ENCODE measurements at places on chromosomes 4 and X. TPM values are rescaled to one million over a fixed set of nuclear protein-coding genes. Genes with fewer than 3 reads are reported as not detected.

The MMGT1 gene
- 22.1 TPM for total RNA-seq

The ELOVL6 gene
- total RNA-seq, result 45.9 TPM

The ADH1C gene
- total RNA-seq, result not detected

The KLB gene
- total RNA-seq, result not detected

The FAM13A gene
- total RNA-seq, result 40.3 TPM

GRCh38 chr4:30856795-30857564 lies 136.8 kb downstream of the PCDH7 start:
- H3K27me3 ChIP-seq, result no peaks in the 10 kb centered on the region
- no peak overlapping the region for H3K4me3 ChIP-seq
- peaks cover 21% of the 10 kb centered on the region for H3K4me1 ChIP-seq

- no peak for DNase-seq
- no peak overlapping the region for H3K27ac ChIP-seq
- no peaks in the 10 kb centered on the region for H3K4me1 ChIP-seq
- H3K36me3 ChIP-seq, result no peaks in the 10 kb centered on the region
These were observed 1162.1 kb upstream of the IGFBP7 start for GRCh38 chr4:58272311-58272710.

DNA sequence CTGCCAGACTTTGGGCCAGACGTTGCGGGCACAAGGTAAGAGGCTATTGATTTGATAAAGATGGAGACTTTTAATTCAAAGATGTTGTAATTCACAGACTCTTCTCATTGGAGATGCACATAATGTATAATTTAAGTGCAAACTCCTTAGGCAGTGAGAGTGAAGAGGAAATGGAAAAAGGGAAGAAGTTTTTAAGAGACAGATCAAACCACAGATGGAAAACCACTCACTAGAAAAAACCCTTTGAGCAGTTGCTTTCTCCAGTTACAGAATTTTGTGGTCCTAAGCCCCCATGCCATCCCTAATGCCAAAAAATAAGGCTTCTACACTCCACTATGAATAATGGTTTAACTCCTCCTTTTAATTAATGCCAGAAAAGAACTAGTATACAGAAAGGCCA lies 977.1 kb upstream of the PRKX start:
- no peak overlapping the region for H3K4me3 ChIP-seq
- no peaks in the 10 kb centered on the region for H3K4me1 ChIP-seq
- H3K27me3 ChIP-seq, result no peaks in the 10 kb centered on the region
- H3K27ac ChIP-seq, result no peak overlapping the region
- H3K36me3 ChIP-seq, result no peaks in the 10 kb centered on the region

DNA sequence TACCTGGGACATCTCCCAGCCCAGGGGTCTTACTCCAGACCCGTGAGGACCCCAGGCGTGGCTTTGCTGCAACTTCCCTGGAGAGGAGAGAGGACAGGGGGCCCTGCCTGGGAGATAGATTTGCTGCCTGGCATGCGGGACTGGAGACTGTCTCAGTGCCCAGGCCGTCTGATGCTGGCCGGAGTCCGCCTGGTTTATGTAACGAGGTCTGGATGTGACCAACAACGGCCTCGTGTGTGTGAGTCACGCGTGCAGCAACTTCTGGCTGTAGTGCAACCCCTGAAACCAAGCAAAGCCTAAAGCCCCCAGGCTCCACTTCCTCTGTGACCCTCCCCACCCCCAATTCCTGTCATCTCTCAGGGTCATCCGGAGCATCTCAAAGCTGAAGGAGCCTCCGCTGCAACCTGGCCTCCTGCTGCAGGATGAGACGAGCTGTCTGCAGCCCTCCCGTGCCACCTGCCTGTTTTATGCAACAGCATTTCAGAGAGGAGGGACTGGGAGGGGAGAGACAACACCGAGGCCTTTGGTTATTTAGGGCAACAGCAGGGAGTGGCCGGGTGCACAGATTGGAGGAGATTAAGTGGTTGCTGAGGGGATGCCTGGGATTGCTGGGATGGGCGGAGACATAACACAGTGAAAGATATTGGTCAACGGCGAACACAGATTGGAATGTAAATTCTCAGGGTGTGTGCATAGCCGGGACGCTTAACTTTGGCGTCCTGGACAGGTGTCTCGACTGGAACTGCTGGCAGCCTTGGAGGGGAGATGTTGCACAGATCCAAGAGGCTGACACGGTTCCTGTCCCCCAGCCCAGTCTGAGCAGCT lies 16.0 kb downstream of the XG start:
- no peaks in the 10 kb centered on the region for H3K27me3 ChIP-seq
- H3K4me1 ChIP-seq, result peaks cover 9% of the 10 kb centered on the region
- no peak overlapping the region for H3K27ac ChIP-seq

GRCh38 chr4:112127048-112127637 lies 18.1 kb upstream of the FAM241A start:
- no peaks in the 10 kb centered on the region for H3K4me1 ChIP-seq
- H3K27ac ChIP-seq, result no peak overlapping the region
- no peak overlapping the region for H3K4me3 ChIP-seq
- no peaks in the 10 kb centered on the region for H3K27me3 ChIP-seq
- no peaks in the 10 kb centered on the region for H3K36me3 ChIP-seq
- no peak for DNase-seq

- H3K4me3 ChIP-seq, result no peak overlapping the region
- H3K36me3 ChIP-seq, result no peaks in the 10 kb centered on the region
- no peaks in the 10 kb centered on the region for H3K27me3 ChIP-seq
These were observed 108.7 kb upstream of the ATP6AP2 start for GRCh38 chrX:40471965-40472648.

- H3K27ac ChIP-seq, result no peak overlapping the region
- no peak for DNase-seq
- H3K36me3 ChIP-seq, result peaks cover 13% of the 10 kb centered on the region
- peak overlapping the region; percentile 74 for H3K4me3 ChIP-seq
- peaks cover 18% of the 10 kb centered on the region for H3K4me1 ChIP-seq
- no peaks in the 10 kb centered on the region for H3K27me3 ChIP-seq
These were observed 36.5 kb downstream of the ERVMER34-1 start for GRCh38 chr4:52714597-52715254.

- peaks cover 14% of the 10 kb centered on the region for H3K4me1 ChIP-seq
- no peaks in the 10 kb centered on the region for H3K36me3 ChIP-seq
- no peaks in the 10 kb centered on the region for H3K27me3 ChIP-seq
- H3K4me3 ChIP-seq, result no peak overlapping the region
These were observed 90.9 kb upstream of the SRD5A3 start for GRCh38 chr4:55255179-55255578.

DNA sequence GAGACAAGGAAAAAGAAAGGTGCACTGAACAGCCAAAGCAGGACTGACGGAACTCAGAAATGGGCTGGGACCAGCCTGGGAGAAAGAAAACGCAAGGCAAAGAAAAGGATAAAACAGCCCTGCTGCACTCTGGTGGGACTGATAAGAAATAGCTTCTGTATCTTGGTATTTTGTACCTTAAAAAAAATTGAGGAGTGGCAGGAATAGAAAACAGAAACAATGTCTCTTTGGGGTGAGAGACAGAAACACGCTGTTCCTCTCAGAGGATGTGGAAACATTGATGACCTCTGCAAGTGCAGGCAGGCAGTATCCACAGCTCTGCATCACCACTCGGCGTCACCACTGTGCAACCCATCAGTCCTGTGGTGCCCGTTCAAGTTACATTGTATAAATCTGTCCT lies 152.5 kb upstream of the SPRY1 start:
- peaks cover 7% of the 10 kb centered on the region for H3K4me1 ChIP-seq
- H3K27me3 ChIP-seq, result no peaks in the 10 kb centered on the region
- no peaks in the 10 kb centered on the region for H3K36me3 ChIP-seq
- H3K27ac ChIP-seq, result no peak overlapping the region

GRCh38 chrX:43003204-43003565 lies 225.2 kb upstream of the PPP1R2C start:
- no peak overlapping the region for H3K4me3 ChIP-seq
- no peaks in the 10 kb centered on the region for H3K27me3 ChIP-seq
- no peak overlapping the region for H3K27ac ChIP-seq
- H3K4me1 ChIP-seq, result peaks cover 20% of the 10 kb centered on the region

DNA sequence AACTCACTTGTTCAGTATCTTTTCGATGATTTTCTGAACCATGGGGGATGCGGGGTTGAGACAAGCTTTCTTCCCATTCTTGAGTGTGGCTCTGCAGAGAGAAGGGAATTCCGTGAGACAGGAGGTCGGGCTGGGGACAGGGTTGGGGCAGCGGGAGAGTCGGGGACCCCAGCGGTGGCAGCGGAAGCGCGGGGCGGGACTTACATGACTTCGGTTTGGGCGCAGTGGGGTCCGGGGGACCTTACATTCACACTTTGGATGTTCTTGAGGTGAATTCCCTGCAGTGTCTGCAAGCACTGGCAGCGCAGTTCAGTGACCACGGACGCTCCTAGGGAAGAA lies 434 bp downstream of the CXCL3 start:
- H3K36me3 ChIP-seq, result no peaks in the 10 kb centered on the region
- H3K27ac ChIP-seq, result no peak overlapping the region
- peak overlapping the region; percentile 86 for H3K4me3 ChIP-seq
- peaks cover 13% of the 10 kb centered on the region for H3K4me1 ChIP-seq
- peak; percentile 31 for DNase-seq

- H3K4me1 ChIP-seq, result no peaks in the 10 kb centered on the region
- H3K4me3 ChIP-seq, result no peak overlapping the region
- no peaks in the 10 kb centered on the region for H3K27me3 ChIP-seq
- DNase-seq, result no peak
- no peak overlapping the region for H3K27ac ChIP-seq
These were observed 526.3 kb upstream of the FAM241A start for GRCh38 chr4:111618908-111619307.

- H3K4me1 ChIP-seq, result peaks cover 10% of the 10 kb centered on the region
- no peaks in the 10 kb centered on the region for H3K27me3 ChIP-seq
- no peaks in the 10 kb centered on the region for H3K36me3 ChIP-seq
- no peak overlapping the region for H3K4me3 ChIP-seq
- DNase-seq, result peak; percentile 43
These were observed 637.8 kb downstream of the RAB28 start for GRCh38 chr4:12846368-12846767.
